ENCODE measurements at places on chromosomes 11 and 22. TPM values are rescaled to one million over a fixed set of nuclear protein-coding genes. Genes with fewer than 3 reads are reported as not detected.

- DNase-seq = peak; percentile 55
These were observed at the start of gene CLCF1 for GRCh38 chr11:67372993-67373647. Gene CLCF1, minus strand, starts transcription at chr11:67373598. Its CDS starts 59 bp downstream, at chr11:67373539.

The MPEG1 gene
- 20.0 TPM for total RNA-seq

The JAML gene
- 7.1 TPM for total RNA-seq

DNA sequence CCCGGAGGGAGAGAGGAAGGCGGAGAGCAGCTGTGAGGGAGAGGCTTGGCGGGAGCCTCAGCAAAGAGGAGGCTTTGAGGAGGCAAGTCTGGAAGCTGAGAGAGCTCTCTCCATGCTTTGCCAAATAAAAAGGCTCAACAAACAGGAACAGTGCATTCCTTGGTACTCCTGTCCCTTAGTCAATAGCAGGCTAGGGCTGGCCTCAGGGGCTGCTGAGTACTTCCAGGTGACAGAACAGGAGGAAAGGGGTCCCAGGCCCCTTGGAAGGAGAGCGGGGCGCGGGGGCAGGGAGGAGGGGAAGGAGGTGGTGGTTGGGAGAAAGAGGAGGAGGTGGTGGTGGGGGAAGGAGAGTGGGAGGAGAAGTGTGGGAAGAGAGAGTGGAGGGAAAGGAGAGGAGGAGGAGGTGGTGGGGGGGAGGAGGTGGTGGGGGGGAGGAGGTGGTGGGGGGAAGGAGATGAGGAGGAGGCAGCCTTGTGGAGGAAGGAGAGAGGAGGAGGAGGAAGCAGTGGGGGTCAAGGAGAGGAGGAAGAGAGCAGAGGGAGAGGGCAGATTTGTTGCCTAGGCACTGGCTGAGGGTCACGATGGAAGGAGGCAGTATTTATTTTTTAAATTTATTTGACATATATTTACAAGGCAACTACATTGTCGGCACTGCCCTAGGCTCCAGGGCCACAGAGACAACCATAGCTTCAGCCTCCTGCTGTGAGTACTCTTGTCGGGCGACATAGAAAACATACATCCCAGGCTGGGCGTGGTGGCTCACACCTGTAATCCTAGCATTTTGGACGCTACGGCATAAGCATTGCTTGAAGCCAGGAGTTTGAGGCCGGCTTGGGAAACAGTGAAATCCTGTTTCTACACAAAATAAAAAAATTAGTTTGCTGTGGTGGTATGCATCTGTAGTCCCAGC is 74.2 kb upstream of the ZBED5 start:
- DNase-seq = peak; percentile 25

The GRK3 gene
- 2.2 TPM for total RNA-seq

The PNPLA3 gene
- not detected for total RNA-seq

GRCh38 chr11:102464859-102465500 is 12.4 kb upstream of the TMEM123 start:
- DNase-seq = no peak

GRCh38 chr11:128467610-128468041 is 119.7 kb downstream of the ETS1 start:
- peak; percentile 83 for DNase-seq

The PRG2 gene
- 2.4 TPM for total RNA-seq

GRCh38 chr11:123065621-123066020 is 3.7 kb upstream of the HSPA8 start:
- DNase-seq = no peak

All from natural killer cell (primary cell).